ENCODE measurements at places on chromosomes 7 and 10.
A peak's percentile ranks its signal among the peaks of the same experiment; 100 is the strongest.

DNA sequence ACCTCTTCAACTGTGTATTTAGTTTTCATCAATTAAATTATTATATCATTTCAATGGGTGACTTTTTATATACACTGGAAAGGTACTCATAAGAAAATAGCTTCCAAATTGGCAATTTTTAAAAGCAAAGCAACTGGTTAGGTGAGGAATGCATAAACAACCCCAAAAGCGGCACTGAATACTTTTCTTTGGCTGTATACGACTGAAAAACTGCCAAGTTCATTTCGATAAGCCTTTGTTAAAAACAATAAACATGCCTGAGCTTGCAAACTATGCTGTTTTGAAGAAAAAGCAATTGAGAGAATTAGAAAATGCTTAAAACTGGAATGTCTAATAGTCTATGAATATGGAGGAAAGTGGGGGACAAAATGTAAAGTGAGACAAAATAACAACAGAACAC is 2.9 kb downstream of the SLC16A12 start:
- DNase-seq: no peak

DNA sequence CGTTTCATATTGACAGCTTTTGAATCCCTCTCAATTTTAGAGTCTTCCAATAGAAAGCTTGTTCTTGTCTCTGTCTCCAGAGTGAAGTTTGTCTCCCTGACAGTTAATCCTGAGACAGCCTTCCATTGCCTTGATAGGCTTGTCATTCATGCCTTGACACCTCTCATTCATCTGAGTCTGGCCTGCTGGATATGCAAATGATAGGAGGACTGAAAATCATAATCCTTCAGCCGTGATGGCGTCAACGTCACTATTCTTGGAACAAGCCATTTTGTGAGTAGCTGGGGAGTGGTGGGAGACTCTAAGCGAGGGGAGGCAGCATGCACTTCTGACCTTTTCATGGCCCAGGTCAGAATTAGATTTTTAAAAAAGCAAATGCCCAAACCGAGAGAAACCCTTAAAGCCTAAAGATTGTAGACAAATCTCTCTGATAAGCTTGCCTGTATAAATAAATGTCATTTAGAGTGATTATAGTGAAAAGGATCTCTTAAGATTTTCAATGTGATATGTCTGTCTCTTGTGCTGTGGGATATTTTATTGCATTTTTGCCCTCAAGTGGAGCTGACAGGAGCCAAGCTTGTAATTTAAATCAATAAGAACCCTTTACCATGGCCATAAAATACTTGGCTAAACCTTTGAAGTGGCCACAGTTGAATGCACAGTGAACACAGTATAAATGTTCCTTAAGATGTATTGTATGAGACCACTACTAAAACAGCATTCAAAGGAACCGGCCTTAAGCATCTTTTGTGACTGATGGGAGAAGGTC is 148.8 kb downstream of the SNX10 start:
- DNase-seq: no peak

DNA sequence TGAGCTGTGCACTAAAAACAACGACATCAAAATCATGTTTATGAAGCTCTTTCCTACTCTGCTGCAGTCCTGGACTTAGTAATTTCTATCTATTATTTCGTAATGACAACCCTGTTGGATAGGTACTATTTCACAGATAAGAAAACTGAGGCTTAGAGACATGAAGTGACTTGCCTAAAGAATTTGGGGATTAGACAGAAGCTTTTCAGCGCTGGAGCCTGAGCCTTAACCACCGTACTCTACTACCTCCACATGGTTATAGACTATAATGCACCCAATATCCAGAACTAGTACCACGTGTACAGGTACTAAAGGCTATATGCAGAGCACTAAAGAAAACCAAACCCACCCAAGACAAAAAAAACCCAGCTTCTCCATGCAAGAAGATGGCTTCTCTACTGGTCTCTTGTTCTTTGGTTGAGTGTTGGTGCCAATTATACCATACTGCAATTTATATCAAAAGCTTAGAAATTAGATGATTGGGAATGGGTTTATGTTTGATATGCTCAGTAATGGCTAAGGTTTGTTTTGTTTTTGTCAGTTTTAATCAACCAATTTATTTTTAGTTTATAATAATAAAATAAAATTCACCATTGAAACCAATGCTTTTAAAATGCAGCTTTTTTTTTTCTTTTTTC is 6.5 kb upstream of the SNX10 start:
- DNase-seq: no peak

GRCh38 chr7:138887872-138888656 is 90.1 kb upstream of the ATP6V0A4 start:
- no peak for DNase-seq

DNA sequence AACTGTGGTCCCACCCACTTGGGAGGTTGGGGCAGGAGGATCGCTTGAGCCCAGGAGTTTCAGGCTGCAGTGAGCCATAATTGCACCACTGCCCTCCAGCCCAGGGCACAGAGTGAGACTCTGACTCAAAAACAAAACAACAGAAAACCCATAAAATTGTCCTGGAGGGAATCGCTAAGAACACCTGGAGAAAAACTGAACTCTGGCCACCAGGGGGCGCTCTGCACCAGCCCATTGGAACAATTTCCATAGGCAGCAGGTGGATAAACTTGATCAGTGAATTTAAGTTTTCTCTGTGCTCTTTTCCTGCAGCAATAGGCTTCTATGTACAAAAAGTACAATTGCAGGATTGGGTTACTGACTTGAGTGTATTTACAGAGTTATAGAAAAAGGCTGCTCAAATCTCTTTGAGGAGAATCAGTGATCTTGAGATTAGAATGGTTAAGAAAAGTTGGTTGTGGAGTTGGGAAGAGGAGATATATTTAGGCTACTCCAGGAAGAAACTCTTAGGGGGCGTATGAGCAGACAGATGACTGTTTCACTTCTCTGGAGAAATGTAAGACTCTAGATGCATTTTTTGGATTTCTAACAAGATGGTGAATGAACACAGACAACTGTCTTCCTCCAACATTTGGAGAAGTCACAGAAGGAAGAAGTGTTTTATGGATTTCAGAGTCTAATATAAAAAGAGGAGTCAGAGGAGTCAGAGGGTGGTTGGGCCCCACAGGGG is 274.9 kb upstream of the GALNT17 start:
- DNase-seq: peak; percentile 34

DNA sequence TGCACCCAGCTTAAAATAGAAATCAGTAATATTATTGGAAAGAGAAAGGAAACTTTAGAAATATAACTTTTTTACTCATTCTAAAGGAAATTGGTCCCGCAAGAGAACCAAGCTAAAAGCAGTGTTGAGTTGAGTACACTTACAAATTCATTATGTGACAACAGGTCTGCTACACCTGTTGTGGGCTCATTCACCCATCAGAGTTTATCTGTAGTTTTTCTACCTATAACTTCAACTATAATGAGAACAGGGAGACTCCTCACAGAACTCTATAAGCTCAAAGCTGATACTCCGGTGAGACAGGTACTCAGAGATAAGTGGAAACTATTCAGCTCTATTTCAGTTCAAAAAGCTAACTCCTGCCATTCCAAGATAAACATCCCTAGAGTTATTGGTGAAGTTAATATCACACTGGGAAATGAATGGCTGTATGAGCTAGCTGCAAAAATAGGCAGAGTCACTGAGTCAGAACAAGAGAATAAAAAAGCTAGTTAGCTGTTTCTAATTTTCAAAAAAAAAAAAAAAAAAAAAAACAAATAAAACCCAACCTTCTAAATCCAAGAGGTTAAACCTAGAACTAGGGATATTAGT is 121.3 kb downstream of the PPP1R3A start:
- DNase-seq: no peak

GRCh38 chr7:12258074-12258473 is 47.0 kb downstream of the TMEM106B start:
- no peak for DNase-seq

GRCh38 chr7:27082171-27082570 is 13.6 kb downstream of the HOXA1 start:
- no peak for DNase-seq

GRCh38 chr10:125137601-125138438 is 22.5 kb downstream of the CTBP2 start:
- no peak for DNase-seq

DNA sequence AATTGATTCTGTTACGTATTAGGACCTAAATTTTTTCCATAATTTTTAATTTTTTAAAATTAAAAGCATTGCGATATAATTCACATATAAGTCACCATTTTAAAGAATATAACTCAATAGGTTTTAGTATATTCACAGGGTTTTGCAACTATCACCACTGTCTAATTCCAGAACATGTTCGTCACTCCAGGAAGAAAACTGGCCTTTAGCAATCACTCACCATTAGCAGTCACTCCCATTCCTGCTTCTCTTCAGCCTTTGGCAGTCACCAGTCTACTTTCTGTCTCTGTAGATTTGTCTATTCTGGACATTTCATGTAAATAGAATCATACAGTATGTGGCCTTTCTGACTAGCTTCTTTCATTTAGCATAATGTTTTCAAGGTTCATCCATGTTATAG is 176.5 kb downstream of the EXOC4 start:
- no peak for DNase-seq

DNA sequence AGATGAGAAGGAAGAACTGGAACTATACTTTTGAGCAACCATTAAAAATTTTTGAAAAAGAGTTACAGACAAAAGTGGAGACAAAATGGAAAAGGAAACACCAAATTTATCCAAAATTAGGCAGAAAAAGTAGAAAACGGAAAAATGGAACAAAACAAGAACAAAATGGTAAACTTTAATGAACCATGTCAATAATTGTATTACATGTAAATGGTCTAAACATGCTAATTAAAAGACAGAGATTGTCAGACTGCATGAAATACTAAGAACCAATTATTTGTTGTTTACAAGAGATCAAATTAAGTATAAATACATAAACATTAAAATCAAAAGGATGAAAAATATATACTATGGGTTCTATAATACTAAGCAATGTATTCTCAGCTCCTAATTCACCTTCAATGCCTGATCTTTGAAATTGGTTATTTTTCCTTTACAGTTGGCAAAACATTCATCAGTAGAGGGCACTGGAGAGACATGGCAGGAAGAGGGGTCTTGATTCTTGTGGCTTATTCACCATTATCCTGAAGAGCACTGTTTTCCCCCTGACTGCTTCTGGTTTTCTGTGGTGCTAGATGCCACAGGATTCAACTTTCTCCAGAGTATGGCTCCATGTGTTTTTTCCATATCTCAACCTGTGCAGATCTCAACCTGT is 124.9 kb downstream of the ELFN1 start:
- no peak for DNase-seq

- DNase-seq: no peak
Measured at GRCh38 chr7:44307301-44307900, 18.0 kb downstream of the CAMK2B start.

GRCh38 chr7:38310591-38311101 is 37.2 kb upstream of the TARP start:
- peak; percentile 33 for DNase-seq

GRCh38 chr7:5470167-5470532 is 46.5 kb upstream of the TNRC18 start:
- no peak for DNase-seq

- no peak for DNase-seq
Measured at GRCh38 chr7:36870625-36871354, 146.5 kb upstream of the AOAH start.

GRCh38 chr10:77173615-77174461 is 463.8 kb downstream of the KCNMA1 start:
- DNase-seq: peak; percentile 58

DNA sequence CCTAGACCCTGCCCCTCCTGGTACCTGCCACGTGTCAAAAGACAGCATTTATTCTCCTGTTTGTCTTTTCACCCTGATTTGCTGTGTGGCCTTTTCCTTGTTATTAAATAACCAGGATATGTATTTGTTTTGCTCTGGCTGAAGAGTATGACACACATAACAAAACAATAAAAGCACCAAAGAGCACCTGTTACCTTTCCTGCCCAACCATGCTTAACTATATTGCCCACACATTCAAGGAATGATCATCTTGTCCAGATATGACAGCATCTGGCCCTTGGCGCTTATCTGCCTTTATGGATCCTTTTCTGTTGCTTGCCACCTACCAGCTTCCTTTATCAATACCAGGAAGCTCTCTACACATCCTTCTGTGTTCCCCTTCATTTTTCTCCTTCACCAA is 357.7 kb downstream of the FGFR2 start:
- DNase-seq: no peak

DNA sequence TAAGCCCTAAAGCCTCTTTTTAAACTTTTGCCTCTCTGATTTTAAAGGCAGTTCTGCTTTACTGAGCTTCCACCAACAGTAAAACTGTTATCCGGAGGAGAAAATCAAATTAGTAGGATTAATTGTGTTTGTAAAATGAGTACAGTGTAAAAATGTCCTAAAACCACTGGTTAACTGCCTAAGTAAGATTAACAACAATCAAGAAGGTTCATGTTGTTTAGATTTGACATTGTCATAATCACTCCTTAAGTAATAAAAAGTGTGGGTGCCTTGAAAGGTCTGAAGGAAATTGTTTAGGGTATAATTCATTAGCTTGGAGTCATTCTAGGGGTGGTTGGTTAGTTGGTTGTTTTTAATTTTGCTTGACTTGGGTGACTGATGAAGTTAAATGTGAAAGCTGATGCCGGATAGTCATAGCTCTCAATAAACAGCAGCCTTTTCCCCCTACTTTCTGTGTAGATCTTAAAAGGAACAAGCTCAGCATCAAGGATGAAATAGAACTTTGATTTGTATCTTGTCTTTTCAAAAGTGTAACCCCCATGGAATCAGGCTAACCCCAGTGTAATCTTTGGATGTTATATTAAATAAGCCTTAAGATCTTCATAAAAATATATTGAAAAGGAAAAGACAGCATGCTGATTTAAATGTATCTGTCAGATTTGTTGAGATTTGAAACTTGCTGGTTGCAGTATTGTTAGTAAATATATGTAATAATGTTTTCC is 148.3 kb downstream of the ARID5B start:
- peak; percentile 59 for DNase-seq

DNA sequence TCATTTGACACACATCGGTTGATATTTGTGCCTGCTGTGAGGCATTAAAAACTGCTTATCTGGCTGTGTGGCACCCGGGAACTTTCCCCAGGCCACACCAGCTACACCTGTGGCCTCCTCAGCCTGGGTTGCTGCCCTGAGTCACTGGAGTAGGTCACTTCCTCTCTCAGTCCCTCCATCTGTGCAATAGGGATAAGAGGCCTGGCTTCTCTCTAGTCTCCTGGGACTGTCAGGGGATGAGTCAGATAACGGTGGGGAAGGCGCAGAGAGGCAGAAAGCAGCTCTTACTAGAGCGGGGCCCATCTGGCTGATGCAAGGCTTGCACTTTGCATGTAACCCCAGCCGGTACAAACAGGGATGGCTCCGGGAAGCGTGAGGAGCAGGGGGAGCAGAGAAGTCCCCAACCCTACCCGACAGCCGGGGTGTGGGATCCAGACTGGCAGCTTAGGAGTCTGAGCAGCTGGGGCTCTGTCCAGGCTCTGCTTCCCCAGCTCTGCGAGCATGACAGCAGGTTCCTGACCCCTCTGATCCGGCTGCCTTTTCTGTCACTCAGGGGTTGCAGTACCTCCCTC is 34.0 kb downstream of the DNAJB12 start:
- peak; percentile 81 for DNase-seq

GRCh38 chr10:6504296-6504695 is 75.8 kb downstream of the PRKCQ start:
- peak; percentile 48 for DNase-seq
